ENCODE measurements at places on chromosomes 16 and 17. TPM values are rescaled to one million over a fixed set of nuclear protein-coding genes. Genes with fewer than 3 reads are reported as not detected.

The TSPAN10 gene
- 0.34 TPM for total RNA-seq

The ZNF597 gene
- total RNA-seq = 2.4 TPM

The B9D1 gene
- total RNA-seq = 7.8 TPM

GRCh38 chr17:44673893-44674292 is 15.7 kb downstream of the CCDC43 start:
- no peak for DNase-seq

GRCh38 chr17:60522889-60523626 is 3.0 kb downstream of the APPBP2 start:
- no peak for DNase-seq

GRCh38 chr17:80320496-80320895 is 59.8 kb downstream of the RNF213 start:
- no peak for DNase-seq

DNA sequence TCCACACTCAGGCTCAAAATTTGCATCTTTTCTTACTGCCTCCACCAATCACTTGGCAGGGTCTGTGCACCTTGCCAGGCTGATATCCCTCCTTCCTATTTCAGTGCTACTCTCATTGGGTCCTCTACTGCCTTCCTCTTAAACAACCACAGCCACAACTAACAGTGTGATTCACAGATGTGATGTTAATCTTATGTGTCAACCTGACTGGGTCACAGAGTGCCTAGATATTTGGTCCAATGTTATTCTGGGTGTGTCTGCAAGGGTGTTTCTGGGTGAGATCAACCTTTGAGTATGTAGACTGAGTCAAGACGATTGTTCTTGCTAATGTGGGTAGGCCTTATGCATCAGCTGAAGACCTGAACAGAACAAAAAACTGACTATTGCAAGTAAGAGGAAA is 51.3 kb upstream of the IRX6 start:
- no peak for DNase-seq

GRCh38 chr16:30692396-30693064 is 6.4 kb upstream of the SRCAP start:
- DNase-seq = no peak

GRCh38 chr17:36611345-36612072 is 10.1 kb downstream of the MRM1 start:
- no peak for DNase-seq

DNA sequence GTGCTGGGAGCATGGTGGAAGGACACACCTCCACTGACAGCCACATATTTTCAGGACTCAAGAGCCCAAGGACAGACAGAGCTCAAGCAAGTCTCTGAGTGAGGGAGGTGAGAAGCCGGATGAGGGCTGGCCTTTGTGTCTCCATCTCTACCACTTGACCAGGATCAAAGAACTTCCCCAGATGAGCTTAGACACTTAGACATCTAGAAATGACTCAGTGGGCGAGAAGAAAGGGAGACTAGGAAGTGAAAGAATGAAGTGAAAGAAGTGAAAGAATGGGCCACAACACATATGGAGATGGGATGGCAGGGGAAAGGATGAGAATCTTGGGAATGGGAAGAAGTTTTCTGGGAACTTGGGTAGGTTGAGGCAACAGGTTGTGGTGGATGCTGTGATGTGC is 274.9 kb upstream of the CCL2 start:
- no peak for DNase-seq
